ENCODE measurements at places on chromosomes 7 and 10.

- no peak for DNase-seq
Measured at GRCh38 chr7:50229964-50230363, 74.6 kb upstream of the IKZF1 start.

DNA sequence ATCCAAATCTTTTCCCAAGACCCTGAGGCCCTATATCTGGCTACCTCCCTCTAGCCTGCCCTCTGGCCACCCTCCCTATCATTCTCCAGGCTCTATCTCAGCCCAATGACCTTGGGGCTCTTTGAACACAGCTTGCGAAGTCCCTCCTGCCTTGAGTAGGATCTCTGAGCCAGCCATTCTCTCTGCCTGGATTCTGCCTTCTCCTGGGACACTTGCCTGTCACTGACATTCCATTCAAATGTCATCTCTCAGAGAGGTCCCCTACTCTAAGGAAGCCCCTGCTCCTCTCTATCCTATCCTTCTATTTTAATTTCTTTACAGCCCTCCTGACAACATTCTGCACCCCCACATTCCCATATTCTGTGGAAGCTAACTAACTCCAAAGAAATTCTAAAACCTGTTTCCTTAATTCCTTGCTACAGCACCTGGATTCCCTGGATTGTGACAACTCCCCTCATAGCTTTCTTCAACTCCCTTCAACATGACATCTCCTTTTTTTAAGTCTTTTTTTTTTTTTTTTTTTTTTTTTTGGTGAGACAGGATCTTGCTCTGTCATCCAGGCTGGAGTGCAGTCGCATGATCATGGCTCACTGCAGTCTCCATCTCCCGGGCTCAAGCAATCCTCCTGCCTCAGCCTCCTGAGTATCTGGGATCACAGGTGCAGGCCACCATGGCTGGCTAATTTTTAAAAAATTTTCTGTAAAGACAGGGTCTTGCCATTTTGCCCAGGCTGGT, 81.0 kb upstream of the ASAH2 start:
- no peak for DNase-seq

GRCh38 chr7:41969561-41970105, 266.7 kb upstream of the INHBA start:
- DNase-seq = no peak

DNA sequence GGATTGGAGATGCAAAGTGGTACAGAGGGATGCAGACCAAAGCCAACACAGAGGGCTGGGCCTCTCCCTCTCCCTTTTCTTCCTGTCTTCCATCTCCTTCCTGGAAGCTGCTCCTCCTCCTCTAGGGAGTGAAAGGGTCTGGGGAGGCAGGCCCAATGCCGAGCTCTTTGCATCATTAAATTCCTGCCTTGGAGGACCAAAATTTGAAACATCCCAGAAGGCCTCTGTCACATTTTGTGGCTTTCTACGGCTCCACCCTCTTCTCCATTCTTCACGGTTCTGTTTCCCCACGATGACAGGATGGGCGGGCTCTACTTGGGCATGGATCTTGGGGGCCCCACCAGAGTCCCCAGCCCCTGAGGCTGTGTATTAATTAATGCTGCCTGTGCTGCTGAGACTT, 76.4 kb downstream of the NEURL1 start:
- DNase-seq = no peak

DNA sequence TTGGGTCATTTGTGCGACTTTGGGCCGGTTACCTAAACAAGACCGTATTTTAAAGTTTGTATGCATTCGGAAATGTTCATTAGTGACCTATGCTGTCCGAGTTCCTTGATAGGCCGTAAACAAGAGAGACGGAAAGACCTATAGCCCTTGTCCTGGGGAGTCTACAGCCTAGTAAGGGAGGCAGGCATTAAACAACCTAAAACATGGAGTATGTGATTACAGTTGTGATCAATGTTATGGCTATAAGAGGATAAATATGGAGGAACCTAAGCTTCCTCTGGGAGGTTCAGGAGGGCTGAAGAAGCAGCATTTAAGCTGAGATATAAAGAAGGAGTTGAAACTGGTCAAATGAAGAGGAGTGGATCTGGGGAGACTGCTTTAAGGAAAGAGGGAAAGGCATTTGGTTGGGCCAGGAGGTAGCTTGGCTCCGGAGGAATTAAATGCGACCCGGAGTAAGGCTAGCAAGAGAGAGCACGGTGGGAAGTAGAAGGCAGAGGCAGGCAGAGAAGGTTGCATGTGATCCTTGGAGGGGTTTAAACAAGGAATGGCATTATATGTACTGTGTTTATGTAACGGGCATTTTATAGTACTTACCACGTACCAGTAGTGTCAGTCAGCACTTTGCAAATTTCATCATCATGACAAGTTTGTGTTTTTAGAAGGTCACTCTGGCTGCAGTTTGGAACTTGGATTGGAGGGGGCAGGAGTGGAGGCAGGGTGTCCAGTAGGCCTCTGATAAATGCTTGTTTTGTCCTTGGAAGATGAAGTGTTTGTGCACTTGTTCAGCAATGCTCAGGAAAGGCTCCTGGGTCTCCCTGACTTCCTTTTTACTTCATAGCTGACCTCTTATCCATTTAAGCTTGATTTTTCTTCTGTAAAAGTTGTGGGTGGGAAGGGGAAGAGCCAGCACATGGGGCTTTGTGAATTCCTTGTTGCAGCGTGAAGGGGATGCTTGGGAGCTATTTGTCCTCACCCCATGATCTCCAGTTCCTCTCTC, 1.0 kb upstream of the AVPI1 start:
- DNase-seq = no peak
